Left renal cortex interstitium (tissue), 4 donors: ENCODE measurements at places on chromosomes 12 and 14.

GRCh38 chr12:9827209-9827888, at the start of gene KLRF1:
Gene KLRF1 (plus strand): TSS chr12:9827481. CDS start chr12:9827545, 64 bp downstream.
- no peak for DNase-seq

- no peak for DNase-seq
Measured at GRCh38 chr14:103423050-103423461, 37.8 kb downstream of the MARK3 start.

DNA sequence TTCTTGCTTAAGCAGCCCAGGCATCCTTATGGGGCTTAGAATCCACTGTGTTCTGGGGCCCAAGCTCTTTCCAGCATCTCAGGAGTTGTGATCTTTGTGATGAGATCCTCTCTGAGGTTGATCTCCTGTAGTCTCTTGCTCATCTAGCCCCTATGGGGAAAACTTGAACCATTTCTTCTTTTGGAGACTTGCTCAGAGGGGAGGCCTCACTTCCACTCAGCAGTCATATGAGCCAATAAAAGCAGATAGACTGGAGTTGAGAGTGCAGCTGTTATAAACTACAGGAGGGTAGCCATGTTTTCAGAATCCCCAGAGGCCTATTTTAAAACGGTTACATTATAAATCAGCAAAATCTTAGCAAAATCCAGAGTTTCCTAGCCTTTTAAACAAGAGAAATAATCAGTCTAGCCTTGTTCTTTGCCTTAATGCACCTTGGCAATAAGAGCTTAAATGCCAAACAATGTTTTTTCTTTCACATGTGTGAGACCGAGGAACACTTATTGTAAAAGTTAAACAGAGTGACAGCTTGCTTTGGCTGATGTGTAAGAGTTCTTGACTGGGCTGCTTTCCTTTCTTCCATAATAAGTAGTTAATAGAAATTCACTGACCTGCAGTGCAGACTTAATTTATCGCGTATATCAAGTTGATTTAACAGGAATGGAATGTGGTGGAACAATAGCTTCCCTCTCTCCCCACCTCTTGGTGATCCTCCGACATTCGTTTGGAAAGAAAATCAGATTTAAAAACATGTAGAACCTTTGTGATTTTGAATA, 168.3 kb downstream of the NEDD1 start:
- DNase-seq, result peak; percentile 56

DNA sequence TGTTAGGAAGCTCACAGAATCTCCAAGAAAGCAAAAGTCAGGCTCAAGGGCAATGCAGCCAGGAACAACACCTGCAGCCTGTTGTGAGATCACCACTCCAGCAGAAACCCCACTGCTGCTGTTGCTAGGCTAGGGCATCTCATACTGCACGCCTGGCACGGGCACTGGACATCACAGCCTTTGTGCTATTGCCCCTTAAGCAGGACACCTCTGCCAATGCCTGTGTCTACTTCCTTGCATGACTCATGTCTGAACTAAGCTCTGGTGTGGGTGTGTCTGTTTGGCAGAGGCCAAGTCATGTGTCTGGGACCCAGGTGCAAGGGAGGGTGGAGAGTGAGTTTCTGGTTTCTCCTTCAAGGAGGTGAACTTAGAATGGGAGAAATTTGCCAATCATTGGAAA, 10.0 kb upstream of the DDX47 start:
- no peak for DNase-seq

- no peak for DNase-seq
Measured at GRCh38 chr12:102053062-102053349, 8.8 kb downstream of the WASHC3 start.

DNA sequence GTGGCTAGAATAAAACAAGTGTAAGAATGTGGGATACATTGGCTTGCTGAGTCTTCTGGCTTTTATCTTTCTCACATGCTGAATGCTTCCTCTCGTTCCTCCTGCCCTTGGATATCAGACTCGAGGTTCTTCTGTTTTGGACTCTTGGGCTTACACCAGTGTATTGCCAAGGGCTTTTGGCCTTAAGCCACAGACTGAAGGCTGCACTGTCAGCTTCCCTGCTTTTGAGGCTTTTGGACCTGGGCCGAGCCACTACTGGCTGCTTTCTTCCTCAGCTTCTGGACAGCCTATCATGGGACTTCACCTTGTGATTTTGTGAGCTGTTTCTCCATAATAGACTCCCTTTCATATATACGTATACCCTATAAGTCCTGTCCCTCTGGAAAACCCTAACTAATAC, 300.9 kb upstream of the STXBP6 start:
- DNase-seq, result no peak

DNA sequence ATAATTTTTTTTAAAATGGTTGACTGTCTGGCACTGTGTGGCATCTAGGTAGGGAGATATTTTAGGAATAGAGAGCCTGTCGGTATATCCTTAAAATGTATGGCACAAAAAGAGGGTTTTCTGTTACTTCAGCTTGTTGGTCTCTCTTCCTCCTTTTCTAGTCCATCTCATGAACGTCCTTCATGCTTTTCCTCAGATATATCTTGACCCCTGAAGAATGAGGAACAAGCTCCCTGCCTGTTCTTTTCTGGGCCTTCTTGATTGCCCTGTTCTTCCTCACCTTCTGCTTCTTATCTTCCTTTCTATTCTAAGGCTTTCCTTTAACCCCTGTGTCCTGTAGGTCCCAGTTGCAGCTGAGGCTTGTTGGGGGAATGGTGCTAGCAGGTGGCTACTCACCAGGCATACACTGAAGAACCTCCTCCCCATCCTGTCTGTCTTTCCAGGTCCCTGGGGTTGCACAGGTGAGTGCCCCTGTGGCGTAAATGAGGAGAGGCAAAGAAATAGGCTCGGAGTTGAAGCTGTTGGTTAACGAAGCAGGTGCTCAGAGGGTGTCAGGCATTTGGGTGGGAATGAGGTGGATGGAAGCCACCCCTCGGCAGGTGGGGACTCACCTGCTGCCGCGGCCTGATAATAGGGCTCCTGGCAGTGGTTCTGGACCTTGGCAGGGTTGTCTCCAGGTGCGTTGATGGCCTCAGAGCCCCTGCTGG, 7.2 kb upstream of the C1R start:
- DNase-seq, result no peak

- DNase-seq, result no peak
Measured at GRCh38 chr14:102075155-102075554, 11.7 kb downstream of the HSP90AA1 start.

DNA sequence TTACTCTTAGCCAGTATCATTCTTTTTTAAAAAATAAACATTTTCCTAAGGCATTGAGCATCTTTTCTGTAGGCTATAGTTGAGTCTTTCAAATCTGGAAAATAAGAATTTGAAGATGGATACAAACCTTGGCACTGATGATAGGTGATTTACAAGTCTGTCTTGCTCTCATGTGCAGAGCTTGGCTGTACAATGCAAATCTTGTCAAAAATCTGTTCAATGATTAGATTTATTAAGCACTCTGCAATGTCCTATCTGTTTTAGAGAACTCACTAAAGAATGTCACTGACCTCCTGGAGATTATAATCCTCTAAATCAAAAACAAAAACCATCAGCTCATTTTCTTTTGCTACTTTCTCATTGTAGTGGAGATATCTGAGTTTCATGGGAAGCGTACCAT, 42.8 kb upstream of the AMIGO2 start:
- no peak for DNase-seq

GRCh38 chr14:24311837-24312615, 724 bp downstream of the LTB4R start:
- DNase-seq, result no peak
